CD4-positive, alpha-beta T cell treated with Interleukin-15 for 4 hours (primary cell): ENCODE measurements at places on chromosomes 7 and 10.

DNA sequence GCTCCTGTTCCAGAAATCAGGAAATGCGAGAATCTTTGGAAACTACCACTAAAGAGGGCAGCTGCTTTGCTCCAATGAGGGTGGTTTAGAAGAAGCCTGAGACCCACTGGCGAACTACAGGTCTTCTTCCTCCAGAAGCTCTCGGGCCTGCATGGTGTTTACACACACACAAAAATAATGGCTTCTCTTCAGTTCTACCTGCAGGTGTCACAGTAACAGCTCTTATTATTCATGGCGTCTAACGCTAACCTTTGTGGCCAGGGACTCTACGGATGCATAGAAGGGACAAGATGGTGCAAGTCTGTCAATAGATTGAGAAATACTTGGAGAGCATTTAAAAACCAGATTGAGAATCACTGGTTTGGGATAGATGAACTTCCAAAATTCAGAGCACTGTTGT, 22.4 kb downstream of the GPR141 start:
- no peak for DNase-seq

GRCh38 chr10:133481657-133482056, 27.9 kb downstream of the SCART1 start:
- no peak for DNase-seq

DNA sequence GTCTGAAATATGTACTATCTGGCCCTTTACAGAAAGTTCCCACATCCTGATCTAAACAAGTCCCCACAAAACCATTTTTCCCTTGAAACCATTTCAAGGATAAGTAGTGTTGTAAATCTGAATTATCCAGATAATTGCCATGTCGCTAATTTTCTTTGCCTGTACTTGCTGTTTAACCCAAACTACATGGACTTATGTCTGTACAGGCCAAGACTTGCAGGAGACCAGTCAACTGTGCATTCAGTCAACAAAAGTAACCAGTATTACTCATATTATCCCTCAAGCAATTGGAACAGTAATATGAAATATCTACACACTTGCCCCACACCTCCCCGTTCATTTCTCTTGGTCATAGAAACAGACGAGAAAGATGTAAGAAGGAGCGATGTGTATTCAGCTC, 347.8 kb upstream of the NFE2L3 start:
- no peak for DNase-seq

- DNase-seq, result no peak
Observed at GRCh38 chr10:46547541-46548497, 8.6 kb downstream of the GPRIN2 start.

- no peak for DNase-seq
Observed at GRCh38 chr10:13834581-13835286, 248.0 kb downstream of the PRPF18 start.

- DNase-seq, result no peak
Observed at GRCh38 chr10:89235073-89235798, 16.3 kb downstream of the LIPA start.

- no peak for DNase-seq
Observed at GRCh38 chr10:95655571-95656290, 780 bp downstream of the ALDH18A1 start.

- no peak for DNase-seq
Observed at GRCh38 chr10:26841733-26842317, 18.9 kb downstream of the ABI1 start.

GRCh38 chr10:76946270-76946669, 691.3 kb downstream of the KCNMA1 start:
- DNase-seq, result no peak

DNA sequence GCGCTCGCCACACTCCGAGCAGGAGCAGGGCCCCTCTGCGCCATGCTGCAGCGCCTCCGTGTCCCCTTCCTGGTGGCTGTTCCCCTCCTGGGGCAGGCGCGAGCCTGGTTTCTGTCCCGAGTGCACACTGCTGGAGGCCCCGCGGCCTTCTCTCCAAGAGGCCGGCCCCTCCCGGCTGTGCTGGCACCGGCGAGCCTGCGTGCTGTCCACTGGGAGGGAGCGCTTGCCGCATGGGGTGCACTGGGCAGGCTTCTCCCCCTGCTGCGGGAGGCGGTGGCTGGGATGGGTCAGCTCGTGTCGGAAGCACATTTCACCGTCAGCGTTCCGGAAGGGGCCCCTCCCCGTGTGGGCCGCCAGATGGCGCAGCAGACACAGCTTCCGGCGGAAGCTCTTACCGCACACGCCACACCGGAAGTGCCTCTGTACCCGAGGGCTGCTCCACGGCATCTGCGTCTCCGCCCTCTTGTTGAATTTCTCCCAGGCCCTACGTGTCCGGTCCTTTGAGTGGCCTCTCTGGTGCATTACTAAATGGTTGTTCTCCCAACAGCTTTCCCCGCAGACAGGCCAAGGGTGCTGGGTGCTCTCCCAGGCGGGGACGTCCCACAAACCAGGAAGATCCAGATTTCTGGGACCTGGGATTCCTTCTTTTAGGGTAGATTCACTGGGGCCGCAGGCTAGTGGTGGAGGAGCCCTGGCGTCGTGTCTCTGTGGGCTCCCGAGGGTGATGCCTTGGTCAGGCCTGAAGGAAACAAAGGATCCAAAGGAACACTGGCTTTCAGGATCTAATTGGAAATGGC, 18.7 kb downstream of the ZNF786 start:
- peak; percentile 52 for DNase-seq

- DNase-seq, result no peak
Observed at GRCh38 chr7:47715631-47716068, 133.7 kb upstream of the TNS3 start.

DNA sequence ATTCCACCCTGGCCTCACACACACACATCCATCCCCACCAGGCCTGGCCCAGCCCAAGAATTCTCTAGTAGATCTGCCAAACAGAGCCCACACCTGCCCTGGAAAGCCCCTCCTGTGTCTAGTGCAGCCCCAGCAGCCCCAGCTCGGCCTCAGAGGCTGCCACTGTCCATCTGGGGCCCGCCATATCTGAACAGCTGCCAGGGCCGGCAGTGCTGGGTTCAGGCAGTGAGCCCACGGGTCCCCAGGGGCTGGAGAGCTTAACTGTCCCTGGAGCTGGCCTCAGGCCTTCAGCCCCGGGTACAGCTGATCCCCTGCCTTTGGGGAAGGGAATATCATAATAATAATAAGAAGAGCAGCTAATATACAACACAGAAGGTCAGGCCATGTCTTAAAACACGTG, 574 bp downstream of the MYL10 start:
- DNase-seq, result no peak

DNA sequence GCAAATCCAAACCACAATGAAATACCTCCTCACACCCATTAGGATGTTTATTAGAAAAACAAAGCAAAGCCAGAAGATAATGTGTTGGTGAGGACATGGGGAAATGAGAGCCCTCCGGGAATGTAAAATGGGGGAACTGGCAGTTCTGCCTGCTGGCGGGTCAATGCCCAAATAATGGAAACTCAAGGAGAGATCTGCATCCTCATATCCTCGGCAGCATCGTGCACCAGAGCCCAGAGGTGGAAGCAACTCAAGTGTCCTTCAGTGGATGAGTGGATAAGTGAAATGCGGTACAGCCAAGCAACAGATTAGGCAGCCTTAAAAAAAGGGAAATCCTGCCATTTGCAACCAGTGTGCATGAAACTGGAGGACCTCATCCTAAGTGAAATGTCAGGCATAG, 325.2 kb downstream of the WDR37 start:
- no peak for DNase-seq

DNA sequence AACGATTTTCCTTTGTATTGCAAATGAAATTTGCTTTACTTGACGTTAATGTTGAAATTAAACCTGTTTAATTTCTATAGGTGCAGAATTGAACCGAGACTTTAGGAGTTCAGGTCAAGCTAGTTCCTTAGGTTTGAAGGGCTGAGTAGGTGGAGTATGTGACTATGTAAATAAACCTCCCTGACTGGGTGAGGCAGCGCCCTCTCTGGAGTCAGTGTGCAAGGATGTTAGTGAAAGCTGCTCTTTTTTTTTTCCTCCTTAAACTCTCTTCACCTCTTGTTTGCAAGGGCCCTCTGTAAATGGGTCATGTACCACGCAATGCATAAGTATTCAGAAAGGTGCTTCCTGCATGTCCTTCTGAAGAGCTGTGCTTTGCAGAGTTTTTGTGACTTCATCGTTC, 33.8 kb downstream of the GALNT17 start:
- no peak for DNase-seq

DNA sequence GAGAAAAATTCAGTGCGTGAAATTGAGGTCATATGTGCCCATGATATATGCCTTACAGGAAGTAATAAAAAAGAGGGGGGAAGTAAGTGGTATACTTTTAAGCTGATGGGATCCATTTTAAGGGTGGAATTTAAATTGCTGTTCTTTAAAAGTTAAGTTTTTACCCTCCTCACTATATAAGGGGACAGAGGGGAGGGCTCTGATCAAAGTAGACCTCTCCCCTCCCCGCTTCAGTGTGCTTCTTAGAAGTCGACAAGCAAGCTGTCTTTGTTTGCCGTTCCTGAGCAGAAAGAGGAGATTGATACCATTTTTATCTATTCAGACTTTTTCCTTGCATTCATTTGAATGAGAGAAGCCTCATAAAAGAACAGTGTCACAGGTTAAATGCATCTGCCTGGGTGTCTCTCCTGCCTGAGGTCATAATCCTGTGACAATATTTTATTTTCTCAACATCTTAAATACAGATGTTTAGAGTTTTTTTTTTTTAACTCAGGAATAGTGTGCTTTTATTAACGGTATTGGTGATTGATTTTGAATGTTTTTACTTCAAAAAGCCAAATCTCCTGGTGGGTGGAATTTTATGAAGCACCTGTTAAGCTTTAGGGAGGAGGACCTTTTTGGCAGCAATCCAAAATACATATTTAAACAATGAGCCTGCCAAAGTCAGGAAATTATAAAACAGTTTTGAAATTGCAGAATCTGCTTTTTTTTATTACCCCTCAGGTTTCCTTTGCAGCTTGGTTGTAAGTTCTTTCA, 141.7 kb downstream of the KAT6B start:
- DNase-seq, result no peak

DNA sequence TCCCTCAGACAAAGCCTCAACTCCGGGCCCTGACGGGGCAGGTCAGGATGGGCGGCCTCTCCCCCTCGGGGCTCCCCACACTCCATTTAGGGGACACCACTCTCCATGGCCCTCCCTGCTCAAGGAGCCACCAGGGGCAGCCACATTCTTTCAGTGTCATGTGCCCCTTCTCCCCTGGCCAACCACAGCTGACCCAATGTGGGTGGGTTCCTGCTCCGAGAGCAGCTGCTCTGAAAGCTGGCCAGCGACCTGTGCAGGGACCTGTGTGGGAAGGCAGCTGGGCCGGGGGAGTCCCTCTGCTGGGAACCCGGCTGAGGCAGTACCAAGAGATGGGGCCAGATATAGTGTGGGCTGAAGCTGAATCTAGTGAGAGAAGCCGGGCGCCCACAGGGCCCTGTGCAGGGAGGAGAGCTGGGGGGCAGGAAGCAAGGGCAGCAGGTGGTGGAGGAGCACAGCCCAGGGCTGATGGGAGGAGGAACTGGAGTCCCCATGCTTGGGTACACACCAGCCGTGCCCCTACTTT, 40.6 kb upstream of the NPFFR1 start:
- no peak for DNase-seq

DNA sequence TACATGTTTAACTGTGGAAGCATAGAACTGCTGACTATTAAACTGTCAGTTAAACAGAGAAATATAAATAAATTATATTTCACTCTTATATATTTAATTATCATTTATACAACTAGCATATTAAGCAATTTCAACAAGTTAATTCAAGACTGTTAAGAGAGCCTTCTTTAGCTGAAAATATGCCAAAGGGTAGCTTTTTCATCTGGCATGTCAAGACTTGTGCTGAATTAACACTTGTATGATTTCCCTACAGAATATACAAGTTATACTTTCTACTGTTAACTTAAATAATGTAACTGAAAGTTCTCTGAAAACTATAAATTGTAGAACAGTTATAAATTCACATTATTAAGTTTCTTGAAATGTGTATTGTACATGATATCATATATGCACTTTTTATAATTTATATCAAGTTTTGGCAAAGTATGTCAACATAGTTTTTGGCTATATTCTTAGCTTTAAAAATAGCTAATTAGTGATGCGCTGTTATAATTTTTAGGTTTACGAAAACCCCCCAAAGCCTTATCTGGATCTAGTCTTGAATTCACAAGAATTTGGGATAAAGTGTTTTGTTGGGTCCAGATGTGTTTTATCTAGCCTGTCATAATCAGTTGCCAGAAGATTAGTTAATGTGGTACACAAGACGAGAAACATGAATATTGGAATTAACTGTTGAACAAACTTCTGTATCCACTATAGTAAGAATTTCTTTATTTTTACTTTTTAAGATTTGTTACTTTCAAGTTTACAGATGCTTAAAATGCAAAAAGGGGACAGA, 231.1 kb upstream of the FOXP2 start:
- no peak for DNase-seq

GRCh38 chr7:92697414-92697813, 107.2 kb upstream of the FAM133B start:
- no peak for DNase-seq

GRCh38 chr7:44845451-44845850, 2.4 kb downstream of the H2AZ2 start:
- DNase-seq, result no peak

- DNase-seq, result no peak
Observed at GRCh38 chr7:47361746-47362215, 220.1 kb downstream of the TNS3 start.

DNA sequence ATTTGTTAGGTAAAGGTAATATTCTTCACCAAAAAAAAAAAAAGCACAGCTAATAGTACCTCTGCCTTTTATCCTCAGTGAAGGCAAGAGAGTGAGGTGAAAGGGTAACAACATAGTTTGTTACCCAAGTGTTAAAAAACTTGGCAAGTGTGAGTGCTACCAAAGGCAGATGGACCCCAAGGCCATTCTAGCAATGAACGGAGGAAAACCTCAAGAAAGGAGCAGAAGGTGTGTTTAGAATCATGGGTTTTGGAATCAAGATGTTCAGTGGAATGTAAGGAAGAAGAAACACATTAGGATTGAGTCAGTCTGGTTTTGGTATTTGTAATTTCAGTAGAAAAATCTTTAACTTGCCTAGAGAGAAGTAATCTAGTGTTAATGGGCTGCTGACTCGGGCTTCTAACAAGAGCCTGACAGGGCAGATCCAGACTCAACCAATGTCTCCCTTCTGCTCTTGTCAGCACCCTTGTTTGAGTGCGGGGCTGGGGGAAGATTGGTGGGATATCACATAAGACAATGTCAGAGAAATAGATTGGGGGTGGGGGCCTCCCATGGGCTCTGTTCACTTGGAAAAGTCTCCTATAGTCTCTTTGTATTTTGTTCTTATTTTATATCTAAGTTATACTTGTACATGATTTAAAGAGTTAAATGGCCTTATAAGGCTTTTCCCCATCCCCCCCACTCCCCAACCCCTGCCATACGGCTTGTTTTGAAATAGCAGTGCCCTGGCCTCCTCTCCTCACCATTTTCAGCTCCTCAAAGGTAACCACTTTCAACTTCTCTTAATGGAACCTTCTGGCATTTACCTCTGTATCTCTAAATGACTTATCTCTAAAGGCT, 44.4 kb downstream of the SCD start:
- no peak for DNase-seq

- no peak for DNase-seq
Observed at GRCh38 chr10:72162978-72163377, 52.8 kb upstream of the ANAPC16 start.
